ENCODE measurements at places on chromosomes 11 and 22.

DNA sequence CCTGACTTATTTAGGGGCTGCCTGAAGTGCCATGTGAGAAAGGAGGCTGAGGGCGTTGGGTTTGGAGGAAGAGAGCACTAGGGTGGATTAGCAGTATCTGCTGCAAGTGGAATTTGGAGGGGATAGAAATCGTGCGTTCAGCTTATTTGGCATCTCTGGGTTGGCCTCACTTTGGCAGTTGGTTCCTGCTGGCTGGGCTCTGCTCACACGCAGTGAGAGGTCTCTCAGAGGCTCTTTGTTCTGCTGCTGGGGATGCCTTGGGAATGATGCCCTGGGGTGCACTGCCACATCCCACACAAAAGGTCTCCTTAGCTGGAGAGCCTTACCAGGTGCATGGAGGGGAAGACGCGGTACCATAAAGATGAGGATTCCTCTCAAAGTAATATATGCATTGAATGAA, 17.7 kb upstream of the MICAL2 start:
- no peak for DNase-seq

- no peak for DNase-seq
Observed at GRCh38 chr11:67648140-67648795, 2.3 kb downstream of the ACY3 start.

GRCh38 chr11:88482871-88483301, 145.3 kb upstream of the CTSC start:
- DNase-seq: peak; percentile 25

GRCh38 chr11:76315182-76315853, 65.6 kb downstream of the THAP12 start:
- DNase-seq: no peak

DNA sequence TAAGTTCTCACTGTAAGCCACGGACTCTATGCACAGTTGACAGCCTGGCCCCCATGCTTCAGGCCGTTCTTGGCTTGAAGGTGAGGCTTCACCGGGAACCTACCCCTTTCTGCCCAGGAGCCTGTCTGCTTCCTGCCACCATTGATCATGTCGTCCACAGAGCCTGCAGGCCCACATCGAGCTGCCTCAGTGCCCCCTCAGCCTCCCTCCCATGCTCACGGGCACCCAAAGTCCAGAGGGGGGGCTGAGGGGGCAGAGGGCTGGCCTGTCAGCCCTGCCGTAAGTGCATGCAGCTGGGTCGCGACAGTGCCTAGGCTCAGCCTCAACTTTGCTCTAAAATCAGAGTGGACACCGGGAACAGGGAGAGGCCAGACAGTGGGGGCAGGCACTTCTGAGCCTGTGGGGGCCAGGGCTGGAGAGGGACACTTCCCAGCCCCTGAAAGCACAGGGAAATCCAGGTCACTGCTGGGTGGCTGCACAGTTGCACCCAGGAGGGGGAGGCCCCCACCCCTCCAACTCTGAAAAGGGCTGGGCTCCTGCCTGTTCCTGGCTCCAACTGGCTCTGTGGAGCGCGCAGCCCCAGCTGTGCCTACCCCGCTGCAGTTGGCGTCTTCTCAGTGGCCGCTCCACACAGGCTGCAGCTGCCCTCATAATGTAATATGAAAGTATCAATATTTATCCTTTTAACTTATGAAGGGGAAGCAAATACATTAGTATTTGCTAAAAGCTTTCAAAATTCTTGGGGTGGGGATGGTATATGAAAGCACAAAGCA, 598.6 kb downstream of the DLG2 start:
- no peak for DNase-seq

DNA sequence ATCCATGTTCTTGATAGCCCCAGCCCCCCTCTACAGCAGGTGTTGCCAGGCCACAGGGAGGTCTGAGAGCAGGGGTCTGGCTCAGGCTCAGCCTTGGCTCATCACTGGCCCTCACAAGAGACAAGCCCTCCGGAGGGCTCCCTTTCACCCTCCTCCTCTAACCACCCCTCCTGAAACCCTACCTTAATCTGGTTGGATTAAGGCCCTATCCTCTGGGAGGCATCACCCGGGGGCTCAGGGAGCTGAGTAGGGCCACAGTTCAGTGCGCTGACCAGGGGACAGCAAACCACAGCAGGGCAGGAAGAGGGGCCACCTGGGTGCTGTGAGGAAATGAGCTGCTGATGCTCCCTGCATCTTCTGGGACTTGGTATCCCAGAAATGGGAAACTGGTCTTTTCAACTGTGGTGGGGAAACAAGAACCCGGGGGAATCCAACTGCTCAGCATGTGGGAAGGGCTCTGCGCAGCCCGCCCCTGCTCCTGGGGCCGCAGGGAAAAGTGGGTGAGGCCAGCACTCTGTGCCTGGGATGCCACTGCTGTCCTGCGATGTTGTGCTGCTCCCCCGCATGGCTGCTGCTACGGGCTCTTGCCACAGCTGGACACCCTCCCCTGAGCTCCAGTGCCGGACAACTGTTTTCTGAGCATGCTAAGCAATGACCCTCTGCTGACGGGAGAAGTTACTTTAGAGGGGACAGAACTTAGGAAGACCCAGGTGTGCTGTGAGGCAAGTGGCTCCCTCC, 17.5 kb downstream of the ADORA2A start:
- DNase-seq: no peak

All from AG08395 (cell line).